GM23248 (cell line): ENCODE measurements at places on chromosomes 4 and X. TPM values are rescaled to one million over a fixed set of nuclear protein-coding genes. Genes with fewer than 3 reads are reported as not detected.
A peak's percentile ranks its signal among the peaks of the same experiment; 100 is the strongest.

ZNF718 gene
- 2.7 and 3.4 TPM in 2 replicates for polyA plus RNA-seq

GYPE gene
- 4.0 and 4.7 TPM in 2 replicates for polyA plus RNA-seq

NKRF gene
- 2.5 and 3.3 TPM in 2 replicates for polyA plus RNA-seq

PNPLA4 gene
- 10.8 and 12.0 TPM in 2 replicates for polyA plus RNA-seq

LARP7 gene
- polyA plus RNA-seq: 40.0 and 42.2 TPM in 2 replicates

PABPC1L2B gene
- polyA plus RNA-seq: not detected in 2 replicates

PHEX gene
- 0.49 and 0.64 TPM in 2 replicates for polyA plus RNA-seq

HMGN5 gene
- polyA plus RNA-seq: 3.7 and 4.2 TPM in 2 replicates

MAGEA9 gene
- polyA plus RNA-seq: not detected in 2 replicates

DDX60 gene
- 1.6 and 1.8 TPM in 2 replicates for polyA plus RNA-seq

GRCh38 chr4:83989835-83990234 lies 453.9 kb downstream of the GPAT3 start:
- DNase-seq: no peak

GRCh38 chrX:152913346-152913745 lies 15.5 kb downstream of the ZNF185 start:
- DNase-seq: no peak

- peak; percentile 18 for DNase-seq
Measured at GRCh38 chrX:43505769-43506168, 150.3 kb upstream of the MAOA start.

DNA sequence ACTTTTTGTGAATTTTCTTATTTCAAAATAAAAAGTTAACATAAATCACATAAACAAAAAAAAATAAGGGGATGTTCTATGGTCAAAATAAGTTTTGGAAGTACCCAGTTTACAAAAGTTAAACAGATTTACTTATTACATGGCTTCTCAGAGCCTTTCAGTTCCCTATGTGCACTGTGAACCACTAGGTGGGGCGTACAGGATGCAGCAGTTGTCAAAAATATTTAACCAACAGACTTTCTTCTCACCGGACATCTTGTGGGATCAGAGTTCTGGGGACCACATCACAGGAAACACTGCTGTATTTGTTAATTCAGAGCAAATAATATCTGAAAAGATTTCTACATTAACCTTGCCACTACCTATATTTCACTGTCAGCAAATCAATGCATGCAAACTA lies 74.1 kb downstream of the SMARCA1 start:
- DNase-seq: no peak

- DNase-seq: peak; percentile 27
Measured at GRCh38 chr4:83388313-83388676, 53.6 kb upstream of the HPSE start.

- DNase-seq: peak; percentile 14
Measured at GRCh38 chr4:155271557-155271956, 63.1 kb downstream of the NPY2R start.

- no peak for DNase-seq
Measured at GRCh38 chrX:122087341-122087740, 1039.9 kb downstream of the GLUD2 start.

DNA sequence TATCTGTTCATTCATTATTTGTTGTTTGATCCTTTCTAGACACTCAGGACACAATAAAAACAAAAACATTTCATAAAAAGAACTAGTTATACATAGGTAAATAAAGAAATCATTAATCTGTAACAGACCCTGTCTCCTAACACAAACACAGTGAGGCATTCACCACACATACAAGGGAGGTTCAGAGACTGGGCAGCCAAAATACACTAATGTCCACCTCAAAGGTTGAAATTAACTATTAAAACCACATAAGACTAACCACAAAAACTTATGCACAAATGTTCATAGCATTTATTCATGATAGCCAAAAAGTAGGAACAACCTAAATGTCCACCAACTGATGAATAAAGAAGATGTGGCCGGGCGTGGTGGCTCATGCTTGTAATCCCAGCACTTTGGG lies 7.8 kb downstream of the PAPSS1 start:
- DNase-seq: no peak

DNA sequence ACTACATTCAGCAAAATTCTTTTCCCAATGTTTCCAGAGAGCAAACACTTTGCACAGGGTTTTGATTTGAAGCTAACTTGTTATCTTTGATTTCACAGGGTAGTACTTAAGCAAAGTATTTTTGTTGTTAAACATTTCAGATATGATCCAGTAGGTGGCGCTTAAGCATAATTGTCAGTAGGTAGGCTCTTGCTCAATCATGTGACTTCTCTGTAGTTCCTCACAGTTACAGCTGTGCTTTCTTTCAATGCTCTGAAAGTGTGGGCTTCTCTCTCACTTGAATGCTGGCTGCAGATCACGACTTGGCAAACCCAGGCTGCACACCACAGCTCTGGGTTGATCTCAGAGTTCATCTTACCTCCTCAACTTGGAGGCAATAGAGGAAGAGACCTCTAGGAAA lies 1016.5 kb downstream of the SH3BGRL start:
- DNase-seq: peak; percentile 23

- DNase-seq: no peak
Measured at GRCh38 chr4:3775005-3775404, 8.8 kb downstream of the ADRA2C start.

DNA sequence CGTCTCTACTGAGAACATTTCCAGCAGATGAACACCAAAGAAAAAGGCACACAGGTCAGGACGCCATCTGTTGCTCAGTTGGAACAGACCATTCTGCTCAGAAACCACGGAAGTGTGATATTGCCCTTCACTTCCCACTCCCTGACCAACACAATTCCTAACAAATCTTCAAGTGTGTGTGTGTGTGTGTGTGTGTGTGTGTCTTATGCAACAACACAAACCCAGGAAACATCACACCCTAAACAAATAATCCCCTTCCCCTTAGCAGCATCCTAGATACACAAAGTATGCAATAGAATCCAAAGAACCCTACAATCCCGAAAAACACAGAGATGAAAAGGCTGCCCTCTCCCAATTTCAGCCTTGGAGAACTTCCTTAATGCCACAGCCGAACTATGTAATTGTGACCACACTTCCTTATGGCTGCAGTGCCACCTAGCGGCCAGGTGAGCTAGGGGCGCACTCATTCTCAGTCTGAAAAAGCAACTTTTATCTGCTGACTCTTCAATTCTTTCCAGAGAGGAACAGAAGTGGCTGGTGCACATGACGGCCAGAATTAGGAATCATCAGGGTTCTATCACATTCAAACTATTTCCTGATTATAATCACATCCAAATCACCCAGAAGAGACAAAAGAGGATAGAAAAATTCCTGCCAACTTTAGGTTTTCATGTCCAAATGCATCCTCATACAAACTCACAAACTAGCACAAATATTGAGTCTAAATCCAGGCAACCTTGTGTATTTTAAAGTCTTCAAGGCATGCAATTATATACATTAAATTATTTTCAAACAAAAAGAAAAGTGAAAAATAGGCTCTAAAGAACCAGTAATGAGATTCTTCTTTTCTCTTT lies 164.9 kb downstream of the DHX15 start:
- DNase-seq: peak; percentile 77

- no peak for DNase-seq
Measured at GRCh38 chr4:112299721-112300120, 2.6 kb downstream of the ALPK1 start.

DNA sequence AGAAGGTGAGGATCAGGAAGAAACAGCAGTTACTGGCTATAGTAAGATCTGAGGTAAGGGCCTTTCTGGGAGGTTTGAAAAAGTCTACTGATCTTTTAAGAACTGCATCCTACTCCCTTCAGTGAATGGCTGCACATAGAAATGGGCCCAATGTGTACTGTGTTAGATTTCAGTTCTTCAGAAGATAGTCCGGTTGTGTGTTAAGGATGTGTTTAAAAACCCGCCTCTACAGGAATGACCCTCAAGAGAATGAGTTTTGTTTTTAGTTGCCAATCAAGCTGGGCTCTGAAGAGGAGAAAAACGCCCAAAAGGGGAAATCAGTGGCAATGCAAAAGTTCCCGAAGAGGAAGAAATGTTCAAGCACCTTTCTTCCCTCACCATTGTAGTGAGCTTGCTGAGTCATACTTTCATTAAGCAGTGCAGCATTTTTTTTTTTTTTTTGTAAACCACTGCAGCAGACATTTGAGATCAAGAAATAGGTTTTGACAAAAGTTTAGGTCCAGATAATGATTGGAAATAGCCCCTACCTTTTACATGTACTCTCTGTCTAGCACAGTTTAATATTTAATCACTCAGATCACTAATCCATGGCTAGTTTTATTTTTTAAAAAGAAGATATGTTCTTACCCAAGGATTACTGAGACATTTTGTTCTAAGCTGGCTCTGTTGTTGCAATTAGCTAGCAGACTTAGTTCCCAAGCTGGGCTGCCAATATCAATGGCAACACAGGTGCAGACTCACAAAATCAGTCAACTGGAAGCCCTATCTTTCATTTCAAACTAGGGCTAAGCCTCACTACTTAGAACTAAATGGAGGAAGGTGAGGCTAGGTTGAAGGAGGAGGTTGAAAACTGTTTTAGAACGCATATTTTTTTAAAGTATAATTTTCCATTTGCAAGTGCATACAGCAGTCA lies 7.0 kb upstream of the TRPC5OS start:
- peak; percentile 31 for DNase-seq

GRCh38 chr4:60506061-60506460 lies 694.1 kb upstream of the ADGRL3 start:
- DNase-seq: no peak

DNA sequence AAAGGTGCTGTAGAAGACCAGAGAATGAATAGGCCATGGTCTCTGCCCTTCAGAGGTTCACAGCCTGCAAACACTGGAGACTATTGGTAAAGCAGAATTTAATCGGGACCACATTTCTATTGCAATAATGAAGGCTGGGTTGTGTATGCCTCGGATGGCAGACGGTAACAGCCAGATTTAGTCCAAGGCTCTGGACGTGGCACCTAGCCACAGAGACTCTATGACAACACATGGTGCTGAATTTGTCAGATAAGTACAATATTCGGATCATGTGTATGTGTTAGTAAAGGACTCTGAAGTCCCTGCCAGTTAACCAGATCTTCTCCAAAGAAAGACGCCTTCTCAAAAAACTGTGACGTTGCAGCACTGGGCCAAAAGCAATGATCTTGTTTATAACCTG lies 129.0 kb downstream of the DCTD start:
- no peak for DNase-seq

GRCh38 chrX:25721564-25721963 lies 416.6 kb upstream of the MAGEB18 start:
- DNase-seq: peak; percentile 2

GRCh38 chrX:112941209-112941837 lies 100.7 kb upstream of the AMOT start:
- no peak for DNase-seq

DNA sequence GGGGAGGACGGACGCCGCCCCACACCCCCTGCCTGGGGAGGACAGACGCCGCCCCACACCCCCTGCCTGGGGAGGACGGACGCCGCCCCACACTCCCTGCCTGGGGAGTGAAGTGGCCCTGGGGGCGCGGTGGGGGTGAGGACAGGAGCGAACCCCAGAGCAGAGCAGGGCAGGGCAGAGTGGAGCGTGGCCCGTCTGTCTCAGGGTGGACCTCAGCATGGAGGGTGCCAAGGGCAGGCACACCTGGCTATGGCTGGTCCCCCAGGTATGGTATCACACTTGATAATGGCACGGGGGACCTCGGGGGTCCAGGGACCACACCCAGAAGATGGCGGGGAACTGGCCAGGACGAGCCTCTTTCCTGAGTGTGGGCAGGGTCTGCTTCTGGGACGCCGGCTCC lies 9.6 kb downstream of the LRPAP1 start:
- DNase-seq: no peak

DNA sequence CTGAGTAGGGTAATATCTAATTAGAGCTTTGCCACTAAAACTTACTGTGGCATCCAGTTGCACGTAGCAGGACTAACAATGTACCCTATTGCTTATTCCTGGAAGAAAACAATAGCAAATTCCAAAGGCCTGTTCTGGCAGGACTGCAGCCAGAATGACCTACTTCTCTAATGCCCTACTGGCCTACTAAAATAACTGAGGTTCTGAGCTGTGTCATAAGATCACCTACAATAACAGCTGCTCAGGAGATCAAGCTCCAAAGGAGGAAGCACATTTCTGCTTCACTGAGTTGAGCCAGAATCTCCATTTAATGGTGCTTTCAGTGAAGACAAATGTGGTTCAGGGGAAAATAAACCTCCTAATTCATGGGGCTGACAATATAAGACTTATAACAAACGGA lies 42.2 kb upstream of the CXCL8 start:
- peak; percentile 63 for DNase-seq

- peak; percentile 66 for DNase-seq
Measured at GRCh38 chr4:159434114-159434870, 331.4 kb downstream of the RAPGEF2 start.

DNA sequence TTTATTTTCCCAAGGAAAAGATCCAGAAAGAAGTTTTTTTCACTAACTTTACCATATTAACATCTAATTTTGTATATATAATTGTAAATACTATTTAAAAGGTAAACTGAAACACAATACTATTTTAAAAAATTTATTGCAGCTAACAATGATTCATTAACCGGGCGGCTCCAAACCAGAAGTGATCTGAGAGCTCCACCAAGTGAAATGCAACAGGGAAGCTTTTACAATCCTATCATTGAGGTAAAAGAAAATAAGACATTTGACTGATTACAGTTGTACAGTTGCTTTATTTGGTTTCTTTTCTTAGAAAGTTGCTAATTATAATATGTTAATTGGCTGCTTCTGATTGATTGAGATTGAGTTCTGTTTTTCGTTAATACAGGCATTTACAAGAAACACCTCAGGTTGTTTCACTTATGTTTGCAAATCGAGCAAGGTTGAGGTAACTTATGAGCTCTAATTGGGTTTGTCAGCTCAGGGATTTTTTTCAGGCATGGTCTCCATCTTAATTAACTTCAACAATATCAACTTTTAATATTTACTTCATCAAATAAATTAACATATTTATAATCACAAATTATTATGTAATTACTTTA lies 220.2 kb upstream of the UGT8 start:
- peak; percentile 78 for DNase-seq

GRCh38 chr4:25628451-25628850 lies 27.2 kb upstream of the SLC34A2 start:
- no peak for DNase-seq

GRCh38 chr4:178173771-178174170 lies 731.5 kb upstream of the AGA start:
- no peak for DNase-seq

DNA sequence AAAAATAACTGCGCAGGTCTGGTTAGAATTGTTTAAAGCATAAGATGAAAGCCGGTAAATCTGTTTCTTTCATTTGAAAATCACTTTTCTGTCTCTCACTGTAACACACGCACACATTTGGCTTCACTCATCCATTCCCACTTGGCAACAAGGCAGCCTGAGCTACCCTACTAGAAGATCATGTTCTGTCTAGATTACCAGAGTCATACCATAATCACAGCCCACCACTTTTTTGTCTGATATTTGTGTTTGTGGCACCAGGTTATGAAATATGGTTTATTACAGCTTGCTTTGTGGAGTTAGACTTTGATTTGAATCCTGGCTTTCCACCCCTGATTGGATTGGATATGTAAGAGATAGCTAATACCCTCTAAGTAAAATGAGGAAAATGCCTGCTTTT lies 2.2 kb downstream of the USO1 start:
- DNase-seq: peak; percentile 47

DNA sequence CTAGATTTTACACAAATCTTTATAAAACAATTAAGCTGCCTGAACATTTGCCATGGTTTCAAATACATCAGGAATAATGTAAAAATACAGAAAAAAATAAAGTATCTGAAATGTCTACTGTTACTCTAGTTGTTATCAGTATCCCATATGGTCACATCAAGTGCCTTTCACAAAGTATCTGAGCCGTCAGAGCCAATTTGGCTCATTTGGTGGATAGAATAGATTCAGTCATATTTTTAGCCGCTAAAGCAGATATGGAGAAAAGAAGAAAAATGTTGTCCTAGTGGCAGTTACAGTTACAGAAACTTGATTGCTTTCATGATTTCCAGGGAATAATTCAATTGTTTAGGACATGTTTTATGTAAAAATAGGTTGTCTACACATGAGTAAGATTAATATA lies 641.1 kb downstream of the RAPGEF2 start:
- DNase-seq: no peak
